Activated T-cell treated with anti-CD3 and anti-CD28 coated beads, Interleukin-2, amount 50 U/mL, for 1 hour (primary cell): ENCODE measurements at places on chromosomes 5 and 9.

- no peak for DNase-seq
Observed at GRCh38 chr9:85112391-85112790, 442.9 kb downstream of the NTRK2 start.

GRCh38 chr9:94933511-94933828, 207.0 kb downstream of the AOPEP start:
- DNase-seq: no peak

- DNase-seq: no peak
Observed at GRCh38 chr9:21778304-21778703, 24.1 kb upstream of the MTAP start.

GRCh38 chr5:144566747-144567420, 396.2 kb downstream of the KCTD16 start:
- no peak for DNase-seq

DNA sequence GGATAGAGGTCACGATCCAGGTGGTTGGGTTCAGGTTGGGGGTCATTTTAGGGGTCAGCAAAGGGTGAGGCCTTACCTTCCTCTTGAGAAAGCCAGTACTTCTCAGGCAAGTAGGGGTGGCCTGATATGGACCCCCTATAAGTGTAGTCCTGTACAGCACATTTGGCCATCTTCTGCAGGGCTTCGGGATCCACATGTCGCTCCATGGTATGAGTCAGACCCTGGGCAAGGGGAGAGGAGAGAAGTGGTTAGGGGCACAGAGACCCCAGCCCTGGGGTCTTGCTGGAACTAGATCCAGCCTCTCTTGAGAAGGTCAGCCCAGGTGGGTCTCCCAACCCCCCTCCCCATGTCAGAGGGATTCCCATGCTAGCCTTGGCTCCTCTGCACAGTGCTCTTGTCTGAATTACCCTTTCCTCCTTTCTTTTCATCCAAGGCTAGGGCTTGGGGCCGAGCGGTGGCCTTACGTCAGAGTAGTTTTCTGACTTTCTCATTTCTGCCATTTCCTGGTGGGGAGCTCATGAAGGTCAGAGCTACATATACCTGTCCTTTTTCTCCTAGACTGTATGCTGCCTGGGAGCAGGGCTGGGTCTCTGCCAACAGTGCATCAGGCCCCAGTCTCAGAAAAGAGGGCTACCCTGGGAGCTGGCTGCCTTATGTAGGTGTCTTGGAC, 9.0 kb upstream of the MYORG start:
- DNase-seq: no peak

DNA sequence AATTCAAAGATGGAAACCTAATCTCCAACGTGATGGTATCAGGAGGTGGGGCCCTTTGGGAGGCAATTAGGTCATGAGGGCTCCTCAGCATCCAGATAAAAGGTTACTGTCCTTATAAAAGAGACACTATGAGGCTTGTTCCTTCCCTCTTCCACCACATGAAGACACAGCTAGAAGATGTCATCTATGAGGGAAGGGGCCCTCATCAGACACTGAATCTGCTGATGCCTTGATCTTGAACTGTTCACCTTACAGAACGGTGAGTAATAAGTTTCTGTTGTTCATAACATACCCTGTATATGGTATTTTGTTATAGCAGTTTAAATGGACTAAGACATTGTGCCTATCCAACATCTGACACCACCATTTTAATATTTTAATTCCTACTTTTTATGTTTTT, 19.7 kb upstream of the CCNH start:
- DNase-seq: no peak

- DNase-seq: peak; percentile 82
Observed at GRCh38 chr9:37913480-37914153, 9.7 kb upstream of the SLC25A51 start.

GRCh38 chr5:24864244-24864643, 219.5 kb upstream of the CDH10 start:
- no peak for DNase-seq

GRCh38 chr9:72809586-72809985, 143.3 kb downstream of the ALDH1A1 start:
- no peak for DNase-seq

GRCh38 chr9:20361656-20362570, 260.4 kb downstream of the MLLT3 start:
- DNase-seq: no peak

DNA sequence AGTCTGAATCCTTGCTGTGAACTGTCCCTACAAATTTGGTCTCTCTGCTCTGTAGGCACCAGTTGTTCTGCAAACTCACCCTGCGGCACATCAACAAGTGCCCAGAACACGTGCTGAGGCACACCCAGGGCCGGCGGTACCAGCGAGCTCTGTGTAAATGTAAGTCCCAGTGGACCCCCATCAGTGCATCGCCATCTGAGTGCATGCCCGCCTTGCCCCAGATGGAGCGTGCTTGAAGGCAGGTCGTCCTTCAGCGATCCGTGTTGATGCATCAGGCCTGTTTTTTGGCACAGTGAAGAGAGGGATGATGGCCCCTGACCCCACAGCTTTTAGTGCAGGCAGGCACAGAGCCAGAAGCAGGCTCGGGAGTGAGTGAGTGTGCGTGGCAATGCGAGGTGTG, 1.3 kb downstream of the SURF2 start:
- DNase-seq: no peak

DNA sequence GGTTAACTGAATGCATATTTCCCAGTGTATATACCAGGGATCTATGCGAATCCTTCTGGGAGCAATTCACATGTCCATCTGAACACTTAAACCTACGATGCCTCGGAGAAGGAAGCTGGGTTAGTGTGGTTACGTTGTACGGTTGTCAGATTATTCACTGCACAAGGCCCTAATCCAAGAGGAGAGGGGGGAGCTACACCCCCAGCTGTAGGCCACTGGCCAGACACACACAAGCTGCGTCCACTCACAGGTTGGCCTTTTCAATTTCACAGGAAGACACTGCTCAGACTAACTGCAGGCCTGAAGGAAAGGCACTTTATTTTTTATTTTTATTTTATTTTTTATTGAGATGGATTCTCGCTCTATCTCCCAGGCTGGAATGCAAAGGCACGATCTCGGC, 184.5 kb upstream of the GNA14 start:
- no peak for DNase-seq

- no peak for DNase-seq
Observed at GRCh38 chr9:18834740-18835361, 198.2 kb downstream of the SAXO1 start.

GRCh38 chr5:6581090-6581489, 51.8 kb downstream of the NSUN2 start:
- no peak for DNase-seq

DNA sequence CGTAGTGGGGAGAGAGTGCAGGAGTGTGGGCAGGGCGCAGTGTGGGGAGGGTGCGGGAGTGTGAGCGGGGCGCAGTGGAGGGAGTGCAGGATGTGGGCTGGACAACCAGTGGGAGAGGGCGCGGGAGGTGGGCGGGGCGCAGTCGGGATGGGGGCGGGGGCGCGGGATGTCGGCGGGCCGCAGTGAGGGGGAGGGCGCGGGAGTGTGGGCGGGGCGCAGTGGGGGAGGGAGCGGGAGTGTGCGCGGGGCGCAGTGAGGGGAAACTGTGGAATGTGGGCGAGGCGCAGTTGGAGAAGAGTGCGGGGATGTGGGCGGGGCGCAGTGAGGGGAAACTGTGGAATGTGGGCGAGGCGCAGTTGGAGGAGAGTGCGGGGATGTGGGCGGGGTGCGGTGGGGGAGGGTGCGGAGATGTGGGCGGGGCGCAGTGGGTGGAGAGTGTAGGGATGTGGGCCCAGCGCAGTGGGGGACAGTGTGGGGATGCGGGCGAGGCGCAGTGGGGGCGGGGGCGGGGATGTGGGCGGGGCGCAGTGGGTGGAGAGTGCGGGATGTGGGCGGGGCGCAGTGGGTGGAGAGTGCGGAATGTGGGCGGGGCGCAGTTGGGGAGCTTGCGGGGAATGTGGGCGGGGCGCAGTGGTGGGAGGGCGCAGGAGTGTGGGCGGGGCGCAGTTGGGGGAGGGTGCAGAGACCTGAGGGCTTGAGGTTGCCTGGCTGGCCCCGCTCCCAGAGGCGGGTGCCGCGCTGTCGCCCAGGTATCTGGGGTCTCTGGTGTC, at the start of gene NXNL2:
Gene NXNL2, plus strand, starts transcription at position 723 of the 770 bp plus-strand sequence. CDS start 257 bp downstream, outside the sequence.
- peak; percentile 44 for DNase-seq

- no peak for DNase-seq
Observed at GRCh38 chr5:95647886-95648860, 1.6 kb downstream of the RFESD start.

DNA sequence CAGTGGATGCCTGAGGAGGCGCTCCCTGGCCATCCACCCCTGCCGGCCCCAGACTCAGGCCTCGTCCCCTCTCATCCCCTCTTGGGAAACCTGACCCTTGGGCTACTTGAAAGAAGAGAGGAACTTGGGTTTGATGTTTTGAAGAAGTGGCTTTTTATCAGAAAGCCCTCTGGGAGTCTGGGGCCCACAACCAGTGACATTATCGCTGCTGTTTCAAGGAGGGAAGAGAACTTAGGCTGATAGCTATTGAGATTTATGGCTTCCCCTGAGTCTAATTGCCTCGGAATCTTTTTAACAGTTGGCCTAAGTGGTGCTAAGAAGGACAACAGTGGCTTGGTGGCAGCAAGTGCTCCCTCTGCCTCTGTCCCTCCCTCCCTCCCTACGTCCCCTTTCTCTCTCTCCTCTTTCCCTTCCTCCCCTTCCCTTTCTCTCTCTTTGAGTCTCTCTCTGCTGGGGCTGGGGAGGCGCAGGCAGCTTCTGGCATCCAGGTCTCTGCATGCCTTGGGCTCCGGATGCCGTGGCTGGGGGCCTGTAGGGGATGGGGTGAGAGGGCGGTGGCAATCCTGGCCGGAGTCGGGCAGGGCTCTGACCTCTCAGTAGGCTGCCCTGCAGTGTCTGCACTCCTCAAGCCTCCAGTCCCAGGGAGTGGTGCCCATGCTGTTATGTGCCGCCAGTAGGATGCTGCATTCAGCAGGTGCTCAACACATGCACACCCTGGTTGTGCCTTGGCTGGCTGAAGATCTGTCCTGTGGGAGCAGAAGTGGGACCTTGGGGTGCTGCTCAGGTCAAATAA, 49.6 kb upstream of the RXRA start:
- no peak for DNase-seq

- no peak for DNase-seq
Observed at GRCh38 chr5:138643040-138643791, 68.0 kb upstream of the HSPA9 start.

- DNase-seq: no peak
Observed at GRCh38 chr5:127280491-127281220, 9.9 kb upstream of the MEGF10 start.
